ENCODE measurements at places on chromosomes 2 and 18. TPM values are rescaled to one million over a fixed set of nuclear protein-coding genes. Genes with fewer than 3 reads are reported as not detected.

The PDE1A gene
- not detected for total RNA-seq

The PCARE gene
- not detected for total RNA-seq

The ACOXL gene
- not detected for total RNA-seq

The NFE2L2 gene
- total RNA-seq, result 82.0 TPM

The ARL6IP6 gene
- 37.4 TPM for total RNA-seq

The ZAP70 gene
- 302 TPM for total RNA-seq

The HOXD3 gene
- not detected for total RNA-seq

The IL1RN gene
- total RNA-seq, result 0.48 TPM

The RBM45 gene
- 22.0 TPM for total RNA-seq

The GAL3ST2 gene
- not detected for total RNA-seq

The HOXD4 gene
- not detected for total RNA-seq

The ADAM23 gene
- 0.89 TPM for total RNA-seq
